Hematopoietic multipotent progenitor cell treated with erythropoietin and hydrocortisone succinate and interleukin-3 and kit ligand, for 6 days (in vitro differentiated cells): ENCODE measurements at places on chromosomes 12 and 14.

DNA sequence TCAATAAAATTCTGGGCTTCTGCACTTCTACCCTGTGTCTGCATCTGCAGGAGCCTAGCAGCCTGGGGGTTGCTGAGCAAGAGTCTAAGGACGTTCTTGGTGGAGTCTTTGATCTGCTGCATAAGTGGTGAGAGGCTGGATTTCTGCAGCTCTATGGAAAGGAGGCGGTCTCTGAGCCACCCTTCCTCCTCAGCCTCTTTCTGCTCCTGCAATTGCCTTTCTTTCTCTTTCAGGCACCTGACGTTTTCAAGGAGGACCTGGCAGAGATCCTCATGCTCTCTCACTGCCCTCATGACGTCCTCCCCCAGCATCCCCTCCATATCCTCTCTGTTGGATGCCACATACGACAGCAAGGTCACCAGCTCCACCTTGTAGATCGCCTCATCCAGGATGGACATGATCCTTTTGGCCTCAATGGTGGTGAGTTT lies 13.6 kb upstream of the TPCN1 start:
- DNase-seq: peak; percentile 50

DNA sequence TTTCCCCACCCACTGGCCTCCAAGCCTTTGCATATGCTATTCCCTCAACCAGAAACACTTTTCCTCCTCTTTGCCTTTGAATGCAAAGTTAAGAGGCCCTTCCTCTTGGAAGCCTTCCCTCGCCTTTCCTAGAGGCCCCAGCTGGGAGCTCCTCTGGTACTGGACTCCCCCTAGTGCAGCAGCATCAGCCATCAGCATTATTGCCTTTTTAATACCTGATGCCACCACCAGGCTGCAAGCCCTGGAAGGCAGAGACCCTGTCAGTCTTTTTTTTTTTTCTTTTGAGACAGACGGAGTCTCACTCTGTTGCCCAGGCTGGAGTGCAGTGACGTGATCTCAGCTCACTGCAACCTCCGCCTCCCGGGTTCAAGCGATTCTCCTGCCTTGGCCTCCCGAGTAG lies 19.1 kb upstream of the PLA2G1B start:
- no peak for DNase-seq

DNA sequence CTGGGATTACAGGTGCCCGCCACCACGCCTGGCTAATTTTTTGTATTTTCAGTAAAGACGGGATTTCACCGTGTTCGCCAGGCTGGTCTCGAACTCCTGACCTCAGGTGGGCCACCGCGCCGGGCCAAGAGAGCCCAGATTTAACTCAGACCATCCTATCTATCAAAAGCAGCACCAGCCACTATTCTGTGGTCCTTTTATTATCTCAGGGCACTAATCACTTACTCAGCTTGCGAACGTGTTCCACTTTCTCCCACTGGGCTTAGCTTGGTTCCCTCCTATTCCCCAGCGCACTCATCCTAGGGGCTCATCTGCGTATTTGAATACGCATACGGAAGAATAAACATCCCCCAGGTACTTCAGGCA lies 16.2 kb upstream of the AACS start:
- DNase-seq: no peak

DNA sequence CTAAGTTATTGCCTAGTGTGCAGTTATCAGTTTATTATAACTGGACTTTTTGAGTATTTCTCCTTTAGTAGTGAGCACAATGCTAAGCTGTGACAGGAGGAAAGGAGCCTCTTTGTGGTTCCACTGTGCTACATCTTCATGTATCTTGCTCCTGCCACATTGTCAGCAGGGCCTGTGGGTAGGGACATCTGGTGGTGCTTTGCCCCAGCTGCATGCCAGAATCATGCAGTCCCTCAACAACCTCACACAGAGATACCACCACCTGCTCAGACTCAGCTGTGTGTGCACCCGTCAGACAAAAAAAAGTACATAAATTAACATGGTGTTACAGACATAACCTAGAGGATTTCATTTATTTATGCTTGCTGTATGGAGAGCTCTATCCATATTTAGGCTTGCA lies 51.1 kb downstream of the MIS18BP1 start:
- peak; percentile 76 for DNase-seq

DNA sequence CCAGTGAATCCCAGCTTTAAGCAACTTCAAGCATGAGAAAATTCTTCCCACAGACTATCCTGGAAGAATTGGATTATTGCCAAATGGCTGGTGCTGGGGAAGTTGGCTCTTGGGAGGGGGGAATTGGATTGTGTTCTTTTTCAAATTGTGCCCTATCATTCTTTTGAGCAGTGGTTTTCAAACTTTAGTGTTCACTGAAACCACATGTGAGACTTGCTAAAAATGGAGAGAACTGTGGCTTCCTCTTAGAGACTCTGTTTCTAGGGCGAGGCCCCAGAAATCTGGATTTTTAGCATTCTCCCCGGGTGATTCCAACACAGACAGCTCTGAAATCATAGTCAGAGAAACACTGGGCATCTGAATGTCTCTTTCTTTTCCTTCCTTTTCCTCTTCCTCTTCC lies 14.3 kb upstream of the OTUB2 start:
- DNase-seq: no peak

DNA sequence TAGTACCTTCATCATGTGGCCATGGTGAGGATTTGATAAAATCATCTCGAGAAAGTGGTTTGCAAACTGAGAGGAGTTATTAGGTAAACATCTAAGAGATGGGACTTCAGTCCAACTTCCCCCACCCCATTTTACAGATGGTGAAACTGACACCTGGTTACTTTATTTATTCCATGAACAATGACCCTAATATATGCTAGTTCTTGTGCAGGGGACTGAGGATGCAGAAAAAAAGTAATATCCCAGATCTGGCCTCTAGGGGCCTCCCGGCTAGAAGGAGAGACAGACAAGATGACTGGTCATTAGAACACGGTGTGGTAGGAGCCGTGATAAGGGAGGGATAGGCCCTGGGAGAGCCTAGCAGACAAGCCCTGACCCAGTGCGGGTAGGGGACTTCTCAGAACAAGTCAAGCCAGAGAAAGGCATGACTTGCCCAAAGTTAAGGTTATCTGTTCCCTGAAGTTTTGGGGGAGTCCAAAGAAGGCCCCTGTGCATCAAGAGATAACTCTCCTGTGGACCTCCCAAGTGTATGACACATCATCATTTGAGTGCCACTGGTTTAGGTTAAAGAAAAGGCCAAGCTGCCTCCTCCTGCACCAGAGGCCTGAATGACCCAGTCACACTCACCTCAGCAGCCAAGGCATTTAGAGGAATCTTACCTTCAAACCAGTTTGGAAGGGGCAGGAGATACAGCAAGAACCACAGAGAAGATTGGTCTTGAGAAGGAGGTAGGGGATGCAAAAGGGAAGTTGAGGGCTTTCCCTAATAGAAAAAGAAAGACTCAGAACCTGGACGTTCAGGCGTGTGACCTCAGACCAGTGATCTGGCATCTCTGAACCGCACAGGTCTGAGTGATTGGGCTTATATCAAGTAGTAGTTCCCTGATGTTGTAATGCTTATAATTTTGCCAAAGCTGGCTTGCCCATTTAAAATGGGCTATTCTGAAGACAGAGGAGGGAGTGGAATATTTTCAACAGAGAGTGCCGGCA lies 1.6 kb downstream of the CMKLR1 start:
- DNase-seq: peak; percentile 83

- DNase-seq: peak; percentile 32
Measured at GRCh38 chr12:43832463-43833168, 3.3 kb upstream of the TMEM117 start.

DNA sequence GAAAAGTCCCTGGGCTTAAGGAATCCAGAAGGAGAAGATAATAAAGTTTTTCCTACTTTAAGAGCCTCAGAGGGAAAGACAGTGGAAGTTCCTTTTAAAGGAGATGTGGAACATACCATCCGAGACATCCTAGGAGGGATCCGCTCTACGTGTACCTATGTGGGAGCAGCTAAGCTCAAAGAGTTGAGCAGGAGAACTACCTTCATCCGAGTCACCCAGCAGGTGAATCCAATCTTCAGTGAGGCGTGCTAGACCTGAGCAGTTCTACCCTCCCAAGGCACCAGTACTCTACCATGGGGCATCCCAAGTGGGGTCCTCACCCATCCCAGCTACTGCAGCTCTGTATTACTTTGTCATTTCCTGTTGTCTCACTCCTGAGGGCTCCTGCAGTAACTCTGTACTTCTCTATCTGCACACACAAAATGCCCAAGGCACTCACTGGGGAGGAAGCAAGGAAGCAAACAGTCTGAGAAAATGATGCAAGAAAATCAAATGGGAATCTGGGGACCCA lies 3.8 kb downstream of the TINF2 start:
- no peak for DNase-seq
